ENCODE measurements at places on chromosomes 4 and X.

DNA sequence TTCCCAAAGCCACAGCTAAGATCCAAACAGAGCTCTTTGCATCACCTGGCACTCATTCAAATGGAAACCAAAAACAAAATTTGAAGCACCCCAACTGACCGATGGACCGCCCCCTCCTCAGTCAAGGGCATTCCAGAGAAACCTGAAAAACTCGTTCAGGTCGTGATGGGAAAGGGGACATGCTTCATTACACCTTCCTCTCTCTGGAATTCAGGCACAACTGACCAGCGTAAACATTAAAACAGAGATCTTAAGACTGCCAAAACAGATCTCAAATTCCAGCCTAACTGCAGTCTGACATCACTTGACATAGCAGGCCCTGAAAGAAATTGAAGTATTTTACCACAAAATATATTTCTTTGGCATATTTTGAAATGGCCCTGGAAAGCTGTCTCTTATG, 28.5 kb downstream of the PTTG2 start:
- DNase-seq = no peak

DNA sequence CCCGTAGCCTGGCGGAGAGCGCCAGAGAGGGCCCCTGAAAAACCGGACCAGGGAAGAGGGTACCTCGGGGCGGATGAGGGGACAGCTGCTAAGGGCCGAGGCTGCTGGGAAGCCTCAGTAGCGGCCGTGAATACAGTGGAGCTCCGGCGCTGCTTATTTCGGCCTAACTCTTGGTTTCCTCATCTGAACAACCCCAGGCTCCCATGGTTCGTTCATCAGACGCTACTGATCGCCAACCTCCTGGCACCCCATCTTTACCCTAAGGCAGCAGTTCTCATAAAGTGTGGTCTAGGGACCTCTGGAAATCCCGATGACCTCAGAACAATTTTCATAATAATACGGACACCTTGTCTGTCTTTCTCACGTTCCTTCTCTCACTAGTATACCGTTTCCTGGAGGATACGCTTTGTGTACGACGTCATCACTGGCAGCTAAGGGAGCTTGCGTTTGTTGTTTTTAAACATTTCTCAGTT, 645 bp upstream of the RAB28 start:
- peak; percentile 73 for DNase-seq

DNA sequence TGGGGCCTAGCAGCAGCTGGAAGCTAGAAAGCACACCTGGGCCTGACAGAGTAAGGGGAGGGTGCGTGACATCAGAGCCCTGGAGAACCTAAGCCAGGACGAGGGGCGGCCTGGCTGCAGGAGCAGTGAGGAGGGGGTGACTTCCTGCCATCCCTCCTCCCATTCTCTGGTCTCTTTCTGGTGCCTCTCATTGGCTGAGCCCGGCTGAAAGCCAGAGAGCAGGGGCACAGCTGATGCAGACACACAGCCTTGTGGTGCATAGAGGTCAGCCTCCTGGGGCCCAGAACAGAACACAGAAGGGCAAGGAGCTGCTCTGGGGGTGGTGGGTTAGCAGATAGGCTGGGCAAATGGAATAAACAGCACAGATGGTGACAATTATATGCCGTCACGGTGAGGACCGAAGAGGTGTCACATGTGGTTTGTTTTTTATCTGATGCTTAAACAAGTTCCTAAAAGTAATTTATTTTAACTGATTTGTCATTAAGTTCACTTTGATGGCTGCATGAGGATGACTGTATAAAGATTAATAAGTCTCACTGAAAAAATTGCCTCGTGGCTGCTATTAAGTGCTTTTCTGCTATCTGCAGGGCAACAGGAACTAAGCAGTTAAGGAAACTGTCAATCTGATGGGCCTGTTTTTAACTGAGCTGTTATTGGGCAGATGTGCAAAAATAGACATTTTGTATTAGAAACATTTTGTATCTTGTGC, 102.0 kb downstream of the FNIP2 start:
- DNase-seq = no peak

DNA sequence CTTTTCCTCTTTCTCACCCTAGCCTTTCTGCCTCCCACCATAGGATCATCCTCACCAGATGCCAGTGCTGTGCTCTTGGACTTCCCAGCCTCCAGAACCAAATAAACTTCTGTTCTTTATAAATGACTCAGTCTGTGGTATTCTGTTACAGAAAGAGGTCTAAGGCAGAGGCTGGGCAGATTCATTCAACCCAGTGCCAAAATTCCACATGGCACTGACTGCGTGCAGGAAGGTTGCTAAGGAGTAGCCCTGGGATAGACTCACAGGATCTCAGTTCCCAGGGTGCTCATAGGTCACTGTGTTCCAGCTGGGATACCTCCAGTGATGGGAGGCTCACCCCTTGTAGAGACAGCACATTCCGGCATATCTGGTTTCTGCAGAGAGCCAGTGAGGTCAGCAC, 22.0 kb downstream of the SORCS2 start:
- no peak for DNase-seq

DNA sequence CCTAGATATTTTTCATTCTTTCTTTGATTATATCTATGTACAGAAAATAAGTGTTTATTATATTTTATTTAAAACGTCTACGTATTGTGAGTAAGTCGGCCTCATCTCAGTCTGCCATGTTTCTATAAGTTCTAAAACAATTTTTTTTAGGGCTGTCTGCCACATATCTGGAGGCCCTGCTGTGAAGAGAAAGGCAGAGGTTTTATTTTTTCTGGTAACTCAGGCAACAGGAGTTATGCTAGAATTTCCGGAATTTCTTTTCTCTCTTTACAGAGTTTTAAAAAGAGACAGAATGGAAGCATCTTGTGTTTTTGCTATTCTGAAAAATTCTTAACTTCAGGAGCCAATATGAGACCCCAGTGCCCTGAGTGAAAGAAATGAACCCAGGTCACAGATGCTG, 1124.0 kb upstream of the TENM3 start:
- DNase-seq = no peak

- DNase-seq = no peak
These were observed 208.1 kb upstream of the ARSJ start for GRCh38 chr4:114187592-114187991.

- DNase-seq = no peak
These were observed 194.2 kb downstream of the MAD2L1 start for GRCh38 chr4:119872371-119873016.
